ENCODE measurements at places on chromosomes 6 and 20.
A peak's percentile ranks its signal among the peaks of the same experiment; 100 is the strongest.

DNA sequence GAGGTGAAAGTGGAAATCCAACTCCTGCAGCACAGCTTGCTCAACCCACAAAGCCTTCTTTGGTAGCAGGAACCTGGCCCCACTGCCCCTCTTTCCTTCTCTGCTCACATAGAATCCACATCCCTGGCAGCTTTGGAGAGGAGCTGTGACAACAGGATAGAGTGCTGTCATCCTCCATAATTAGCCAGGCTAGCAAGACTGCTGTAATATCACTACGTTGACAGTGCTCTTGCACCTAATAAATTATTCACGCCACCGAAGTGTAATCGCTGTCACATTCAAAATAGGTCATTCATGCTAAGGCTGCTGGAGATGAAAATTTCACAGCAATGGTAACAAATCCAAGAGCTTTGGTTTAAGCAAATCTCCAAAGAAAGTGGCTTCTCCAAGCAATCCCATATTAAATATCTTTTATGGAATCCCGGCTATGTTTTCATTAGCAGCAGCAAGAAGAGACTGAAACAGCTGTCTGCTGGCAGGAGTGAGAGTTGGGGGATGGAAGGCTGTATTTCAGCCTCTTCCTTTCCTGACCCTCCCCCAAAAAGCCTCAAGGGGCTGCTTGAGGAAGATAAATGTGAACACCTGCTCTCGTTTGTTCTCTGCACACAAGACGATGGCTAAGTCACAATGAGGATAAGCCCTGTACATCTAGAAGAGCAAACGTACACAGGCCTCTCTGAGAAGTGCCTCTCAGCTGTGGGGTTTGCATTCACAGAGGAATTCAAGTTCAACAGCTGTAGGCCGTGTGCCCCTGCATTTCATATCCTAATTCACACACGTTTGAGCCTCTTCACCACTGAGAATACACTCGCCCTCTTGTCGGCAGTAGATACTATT, 16.5 kb downstream of the RIPOR2 start:
- DNase-seq, result no peak

GRCh38 chr6:41573985-41574384, 27.8 kb downstream of the FOXP4 start:
- no peak for DNase-seq

- peak; percentile 43 for DNase-seq
Observed at GRCh38 chr20:6122111-6122872, 538 bp downstream of the FERMT1 start.

DNA sequence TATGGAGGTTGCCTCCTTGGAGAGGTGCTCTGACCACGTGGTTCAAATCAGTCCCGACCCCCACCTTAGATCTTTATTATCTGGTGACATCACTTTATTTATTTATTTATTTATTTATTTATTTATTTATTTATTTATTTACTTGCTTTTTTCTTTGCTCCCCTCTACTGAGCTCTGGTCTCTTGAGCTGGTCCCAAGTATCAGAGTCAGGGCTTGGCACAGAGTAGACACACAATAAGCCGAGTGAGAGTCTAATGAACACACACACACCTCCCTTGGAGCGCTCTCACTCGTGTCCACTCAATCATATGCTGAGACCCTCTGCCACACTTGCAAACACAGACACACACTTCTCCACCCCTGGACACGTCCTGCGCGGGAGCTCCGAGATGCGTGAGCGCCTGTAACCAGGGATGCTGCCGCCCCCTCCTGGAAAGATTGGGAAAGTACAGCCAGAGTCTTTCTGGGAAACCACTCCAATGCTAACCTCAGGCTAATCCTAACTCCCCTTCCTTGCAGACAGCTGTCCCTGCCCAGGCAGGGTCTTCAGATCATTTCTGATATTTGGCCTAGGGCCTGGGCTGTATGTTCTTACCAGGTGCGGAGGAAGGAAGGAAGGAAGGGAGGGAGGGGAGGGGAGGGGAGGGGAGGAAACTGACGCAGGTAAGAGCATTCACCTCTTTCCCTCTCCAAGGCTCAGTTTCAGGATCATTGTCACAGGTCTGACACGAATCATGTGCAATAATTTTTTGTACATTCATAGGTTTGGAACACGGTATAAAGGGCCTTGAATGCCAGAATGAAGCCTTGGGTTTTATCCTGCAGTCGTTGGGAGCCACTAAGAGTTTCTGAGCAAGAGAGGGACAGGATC, 70.9 kb downstream of the STK35 start:
- DNase-seq, result peak; percentile 49

DNA sequence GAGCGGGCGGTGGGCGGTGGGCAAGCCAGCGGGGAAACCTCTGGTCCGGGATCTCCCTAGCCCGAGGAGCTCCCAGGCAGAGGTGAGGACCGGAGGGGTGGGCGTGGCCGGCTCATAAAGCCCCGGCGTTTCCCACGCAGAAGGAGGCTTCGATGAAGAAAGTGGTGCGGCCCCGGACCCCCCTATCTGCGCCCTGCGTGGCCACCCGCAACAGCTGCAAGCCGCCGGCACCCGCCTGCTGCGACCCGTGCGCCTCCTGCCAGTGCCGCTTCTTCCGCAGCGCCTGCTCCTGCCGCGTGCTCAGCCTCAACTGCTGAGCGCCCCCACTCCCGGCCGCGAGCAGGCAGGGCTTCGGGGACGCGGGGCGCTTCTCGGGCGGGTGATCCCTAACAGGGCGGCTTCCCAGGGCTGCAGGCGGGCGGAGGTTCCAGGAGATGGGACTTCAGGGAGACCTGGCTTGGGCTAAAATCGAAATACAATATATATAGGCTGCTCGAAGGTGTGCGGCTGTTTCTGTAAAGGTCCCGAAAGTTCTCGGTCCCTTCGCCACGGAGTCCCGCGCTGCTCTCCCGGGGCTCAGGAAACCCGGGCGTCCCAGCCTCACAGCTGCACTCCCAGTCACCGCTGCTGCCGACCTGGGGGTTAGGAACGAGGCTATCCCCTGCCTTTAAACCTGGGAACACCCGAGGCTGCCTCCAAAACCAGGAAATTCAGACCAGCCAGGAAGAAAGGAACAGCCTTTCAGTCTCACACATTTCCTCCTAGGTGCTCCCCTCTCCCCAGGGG, 27.8 kb downstream of the ASIP start:
- no peak for DNase-seq

GRCh38 chr6:125611573-125612344, 137.7 kb upstream of the HEY2 start:
- peak; percentile 10 for DNase-seq

DNA sequence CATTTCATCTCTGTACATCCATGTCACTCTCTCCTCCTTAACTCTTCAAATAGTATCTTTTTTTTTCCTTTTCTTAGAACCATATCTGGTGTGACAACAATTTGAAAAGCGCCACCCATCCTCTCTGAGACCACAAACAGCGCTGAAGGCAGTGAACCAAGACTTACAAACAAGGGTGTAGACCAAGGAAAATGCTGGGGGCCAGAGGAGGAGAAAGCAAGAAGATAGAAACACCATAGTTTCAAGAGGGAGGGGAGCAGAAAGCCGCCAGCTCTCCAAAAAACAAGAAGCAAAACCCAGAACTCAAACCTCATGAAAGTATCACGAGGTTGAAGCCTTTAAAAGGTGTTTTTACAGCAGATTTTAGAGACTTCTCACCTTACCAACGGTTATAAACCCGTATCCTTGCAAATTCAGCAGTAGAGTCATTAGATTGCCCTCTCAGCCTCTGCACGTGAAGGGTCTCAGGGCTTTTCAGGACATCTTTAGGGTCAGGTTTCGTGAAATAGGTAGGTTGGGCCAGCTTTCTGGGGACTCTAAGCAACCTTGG, 13.3 kb upstream of the RIPOR2 start:
- no peak for DNase-seq

DNA sequence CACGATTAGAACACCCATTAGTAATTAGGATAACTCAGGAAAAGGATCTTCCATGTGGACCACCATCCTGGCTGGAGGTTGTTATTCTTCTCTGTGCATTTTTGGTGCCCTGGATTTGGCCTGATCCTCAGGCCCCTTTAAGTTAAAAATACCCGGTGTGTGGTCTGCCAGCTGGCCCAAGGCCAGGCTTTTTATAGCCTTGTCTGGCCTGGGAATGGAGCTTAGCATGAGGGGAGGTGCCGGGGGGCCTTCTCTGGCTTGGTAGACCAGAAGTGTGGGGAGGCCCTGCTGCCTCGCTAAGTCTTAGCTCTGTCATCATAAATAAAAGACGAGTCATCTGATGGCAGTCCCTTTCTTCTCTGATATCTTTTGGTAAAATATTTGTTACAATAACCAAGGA, 71.4 kb downstream of the ARID1B start:
- no peak for DNase-seq

DNA sequence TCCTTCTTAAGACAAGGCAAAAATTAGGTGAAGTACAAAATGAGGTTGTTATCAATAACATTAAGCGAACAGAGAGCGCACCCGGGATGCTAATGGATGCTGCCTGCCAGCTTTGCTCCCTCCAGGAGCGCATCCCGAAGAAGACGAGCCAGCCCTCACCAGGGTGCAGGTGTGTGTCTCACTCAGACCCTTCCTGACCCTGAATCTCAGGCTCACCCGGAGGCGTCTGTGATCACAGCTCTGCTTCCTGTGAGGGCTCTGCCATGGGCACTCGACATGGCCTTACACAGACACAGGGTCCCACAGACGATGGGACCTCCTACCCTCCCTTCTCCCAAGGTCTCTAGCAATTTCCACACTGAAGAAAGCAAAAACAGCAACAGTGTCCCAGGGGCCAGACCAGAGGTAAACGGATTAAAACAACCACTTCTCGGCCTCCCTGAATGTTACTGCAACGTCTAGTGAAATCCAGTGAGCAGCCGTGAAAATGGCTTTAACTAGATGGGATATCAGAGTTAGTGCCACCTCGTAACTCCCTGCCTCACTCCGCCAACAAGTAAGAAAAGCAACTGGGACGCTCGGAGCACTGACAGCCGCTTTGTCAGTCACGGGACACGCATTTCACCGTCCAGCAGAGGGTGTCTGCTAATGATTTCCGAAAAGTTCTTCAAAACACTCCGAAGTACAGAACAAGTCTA, 11.7 kb downstream of the ZBTB46 start:
- peak; percentile 34 for DNase-seq

DNA sequence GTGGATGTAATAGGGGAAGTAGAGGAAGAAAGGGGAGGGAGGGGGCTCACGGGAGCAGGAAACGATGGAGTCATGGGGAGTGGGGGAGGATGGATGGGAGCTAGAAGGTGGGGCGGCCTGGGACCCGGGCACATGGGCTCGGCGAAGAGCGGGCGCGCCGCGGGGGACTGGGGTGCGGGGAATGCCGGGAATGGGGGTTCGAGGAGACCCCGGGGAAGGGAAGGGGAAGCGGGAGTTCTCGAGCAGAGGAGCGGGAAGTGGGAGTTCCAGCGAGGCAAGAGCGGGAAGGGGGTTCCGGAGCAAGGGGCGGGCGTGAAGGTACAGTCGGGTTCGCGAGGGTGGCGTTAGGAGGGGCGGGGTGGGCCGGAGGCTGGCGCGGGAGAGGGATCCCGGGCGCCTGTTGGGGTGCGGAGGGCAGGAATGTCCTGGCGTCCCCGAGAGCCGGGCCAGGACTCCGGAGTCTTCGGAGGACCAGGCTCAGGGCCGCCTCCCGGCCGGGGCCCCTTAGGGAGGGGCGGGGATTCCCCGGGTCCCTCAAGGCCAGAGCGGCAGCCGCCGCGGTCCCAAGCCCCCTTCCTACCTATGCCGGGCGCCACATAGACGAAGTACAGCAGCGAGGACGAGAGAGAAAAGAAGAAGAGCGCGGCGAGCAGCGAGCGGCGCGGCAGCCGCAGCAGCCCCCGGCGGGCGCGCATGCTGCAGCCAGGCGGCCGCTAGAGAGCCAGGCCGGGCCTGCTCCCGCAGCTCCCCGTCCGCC, 504 bp downstream of the B4GALT5 start:
- DNase-seq, result no peak

GRCh38 chr20:57713505-57713903, 3.7 kb upstream of the PMEPA1 start:
- peak; percentile 60 for DNase-seq

DNA sequence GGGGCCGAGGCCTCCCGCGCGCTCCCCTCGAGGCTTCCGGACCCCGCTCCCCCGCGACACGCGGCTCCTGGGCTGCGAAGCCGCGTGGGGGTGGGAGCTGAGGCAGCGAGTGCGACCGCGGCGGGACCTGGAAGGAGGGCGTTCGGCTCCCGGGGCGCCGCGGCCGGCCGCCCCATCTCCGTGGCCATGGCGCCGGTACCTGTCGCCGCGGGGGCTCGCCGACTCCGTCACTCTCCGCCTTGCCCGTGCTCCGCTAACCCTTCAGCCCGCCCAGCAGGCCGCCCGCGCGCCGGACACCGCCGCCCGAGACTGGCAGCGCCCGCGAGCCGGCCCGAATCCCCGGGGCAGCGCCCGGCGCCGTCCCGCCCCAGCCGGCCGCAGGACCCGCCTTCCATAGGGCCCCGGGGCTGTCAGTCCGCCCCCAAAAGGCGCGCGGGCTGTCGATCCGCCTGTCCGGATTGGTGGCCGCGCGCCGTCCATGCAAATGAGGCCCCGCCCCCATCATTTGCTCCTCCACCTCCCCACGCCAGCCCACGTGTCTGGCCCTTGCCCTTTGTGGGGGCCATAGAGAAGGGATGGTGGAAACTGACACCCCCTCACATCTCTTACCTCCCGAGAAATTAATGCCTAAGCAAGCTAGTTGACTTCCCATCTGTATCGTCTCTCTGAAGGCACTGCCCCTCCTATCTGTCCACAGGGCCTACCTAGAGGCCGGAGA, at the start of gene FKBP5:
TSS of gene FKBP5 (minus strand) at position 311 of the 718 bp plus-strand sequence. CDS start 46,091 bp downstream, outside the sequence.
- peak; percentile 87 for DNase-seq

DNA sequence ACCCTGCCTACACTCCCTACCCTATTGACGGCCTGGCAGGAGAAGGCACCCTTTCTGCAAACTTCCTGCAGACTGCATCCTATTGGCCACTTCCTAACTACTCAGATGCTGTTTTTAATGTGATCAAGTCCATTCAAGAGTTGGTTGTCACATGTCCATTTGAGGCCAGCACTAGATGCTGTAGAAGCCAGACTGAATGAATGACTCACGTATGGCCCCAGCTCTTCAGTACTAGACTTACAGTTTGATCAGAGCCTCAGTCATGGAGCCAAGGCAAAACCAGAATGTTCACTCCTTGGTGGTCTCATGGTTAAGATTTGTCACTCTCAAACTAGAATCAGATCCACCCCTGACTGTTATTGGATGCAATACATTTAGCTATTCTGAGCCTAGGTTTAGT, 101.7 kb downstream of the OPRM1 start:
- no peak for DNase-seq

- no peak for DNase-seq
Observed at GRCh38 chr6:168667428-168667805, 226.4 kb downstream of the SMOC2 start.

- DNase-seq, result no peak
Observed at GRCh38 chr6:7669742-7670141, 56.2 kb upstream of the BMP6 start.

DNA sequence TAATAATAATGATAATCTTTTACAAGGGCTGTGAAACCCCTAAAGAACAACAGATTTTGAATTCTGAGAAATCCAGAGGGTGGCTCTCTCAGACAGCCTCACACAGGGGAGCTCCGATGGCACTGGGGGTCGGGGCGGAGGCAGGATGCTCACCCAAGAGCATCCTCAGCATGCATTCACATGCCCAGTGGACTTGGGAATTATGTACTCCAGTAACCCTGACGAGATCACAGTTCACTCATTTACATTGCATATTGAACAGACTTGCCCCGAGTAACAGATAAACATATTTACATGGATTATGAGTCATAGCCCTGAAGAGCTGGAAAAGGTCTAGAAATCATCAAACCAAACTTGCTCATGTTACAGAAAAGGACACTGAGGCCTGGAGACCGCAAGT, 482.7 kb upstream of the JARID2 start:
- peak; percentile 39 for DNase-seq

GRCh38 chr20:55667955-55668354, 337.4 kb downstream of the CBLN4 start:
- DNase-seq, result no peak

- no peak for DNase-seq
Observed at GRCh38 chr6:64225503-64225902, 589.9 kb downstream of the PHF3 start.

Data from AG10803 (cell line).